ENCODE measurements at places on chromosomes 13 and 19.

GRCh38 chr19:5291588-5292193 lies 48.9 kb downstream of the PTPRS start:
- no peak for DNase-seq

GRCh38 chr19:38145623-38146022 lies 78.4 kb downstream of the DPF1 start:
- DNase-seq, result no peak

GRCh38 chr13:111905609-111905945 lies 161.4 kb upstream of the SOX1 start:
- DNase-seq, result no peak

DNA sequence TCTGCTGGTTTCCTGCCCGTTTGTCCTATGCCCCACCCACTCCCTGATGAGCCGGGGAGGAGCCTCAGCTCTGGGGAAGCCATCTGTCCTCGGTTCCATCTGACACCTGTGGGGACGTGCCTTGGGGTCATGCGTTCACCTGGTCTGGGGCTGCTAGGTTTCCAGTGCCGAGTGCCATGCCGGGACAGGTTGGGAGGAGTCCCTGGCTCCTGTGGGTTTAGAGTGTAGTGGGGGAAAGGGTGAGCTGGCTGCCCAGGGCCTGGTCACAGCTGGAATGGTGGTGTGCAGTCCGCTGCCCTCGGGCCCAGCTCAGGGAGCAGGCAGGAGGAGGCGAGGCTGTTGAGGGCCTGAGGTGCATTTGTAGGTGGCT lies 2.5 kb downstream of the KDM4B start:
- DNase-seq, result no peak

DNA sequence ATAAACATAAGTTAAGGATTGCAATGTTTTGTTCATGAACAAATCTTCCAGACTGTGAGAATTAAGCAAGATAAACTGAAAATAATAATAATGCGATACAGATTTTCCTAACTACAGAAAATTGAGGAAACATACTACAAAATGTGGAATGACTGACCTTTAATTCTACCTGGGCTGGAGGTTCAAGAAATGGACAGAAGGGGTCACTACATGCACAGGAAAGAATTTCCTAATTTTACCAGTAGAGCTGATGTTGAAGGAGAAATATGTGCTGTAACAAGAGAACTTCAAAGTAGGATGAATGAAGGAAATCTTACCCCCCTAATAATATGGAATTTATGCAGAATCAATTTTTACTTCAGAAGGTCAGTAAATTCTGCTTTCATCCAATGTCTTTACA lies 62.3 kb downstream of the ZNF627 start:
- DNase-seq, result no peak

- DNase-seq, result no peak
These were observed 7.9 kb upstream of the MAB21L1 start for GRCh38 chr13:35484384-35484783.

DNA sequence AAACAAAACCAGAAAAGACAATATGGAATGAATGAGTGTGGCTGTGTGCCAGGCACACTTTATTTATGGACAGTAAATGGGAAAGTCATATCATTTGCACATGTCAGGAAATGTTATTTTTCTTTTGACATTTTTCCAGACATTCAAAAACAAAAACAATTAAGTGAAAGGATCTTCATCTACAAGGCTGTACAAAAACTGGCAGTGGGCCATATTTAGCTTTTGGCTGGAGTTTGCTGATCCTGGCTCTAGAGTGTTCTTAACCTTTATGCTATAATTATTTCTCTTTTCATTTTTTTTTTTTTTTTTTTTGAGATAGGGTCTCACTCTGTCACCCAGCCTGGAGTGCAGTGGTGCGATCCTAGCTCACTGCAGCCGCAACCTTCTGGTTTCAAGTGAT lies 6.5 kb upstream of the TNFSF9 start:
- no peak for DNase-seq

DNA sequence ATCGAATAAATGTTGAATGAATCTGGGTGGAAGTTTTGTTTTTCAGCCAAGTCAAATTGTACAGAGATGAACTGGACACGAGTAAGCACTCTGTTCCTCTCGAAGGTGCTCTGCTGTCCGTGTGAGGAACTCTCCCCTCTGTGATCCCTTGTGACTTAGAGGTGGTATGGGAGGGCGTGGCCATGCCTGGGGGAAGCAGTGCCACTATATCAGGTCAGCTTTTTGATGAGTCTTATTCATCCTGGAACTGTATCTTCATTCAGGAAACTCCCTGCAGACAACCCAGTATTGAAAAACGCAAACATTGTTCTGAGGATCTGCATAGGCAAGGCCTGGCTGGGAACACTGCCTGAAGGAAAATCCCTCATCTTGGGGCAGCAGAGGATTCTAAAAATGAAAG lies 45.7 kb upstream of the FLT1 start:
- no peak for DNase-seq

DNA sequence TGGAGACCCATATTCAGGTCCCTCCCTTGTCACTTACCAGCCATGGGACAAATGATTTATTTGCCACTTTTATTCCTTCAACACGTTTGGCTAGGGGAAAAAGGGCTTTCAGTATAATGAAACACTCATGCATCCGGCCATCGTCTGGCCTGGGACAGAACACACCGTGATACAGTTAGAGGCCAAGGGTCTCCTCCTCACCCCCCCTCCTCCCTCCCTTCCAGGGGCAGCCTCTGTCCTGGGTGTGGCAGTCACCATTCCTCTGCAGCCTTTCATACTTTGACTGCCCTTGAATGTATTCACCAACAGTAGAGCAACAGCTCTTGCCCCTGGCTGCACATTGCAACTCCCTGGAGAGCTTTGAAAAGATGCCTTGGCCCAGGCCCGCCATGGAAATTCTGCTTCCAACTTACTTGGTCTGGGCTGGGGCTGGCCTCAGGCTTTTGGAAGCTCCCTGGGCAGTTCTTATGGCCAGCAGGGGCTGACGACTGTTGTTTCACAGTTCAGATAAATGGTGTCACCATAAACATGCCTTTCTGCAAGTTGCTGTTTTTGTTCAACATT lies 3.0 kb downstream of the PAK4 start:
- DNase-seq, result no peak

- no peak for DNase-seq
These were observed 833.9 kb downstream of the SLITRK1 start for GRCh38 chr13:83048419-83048818.

DNA sequence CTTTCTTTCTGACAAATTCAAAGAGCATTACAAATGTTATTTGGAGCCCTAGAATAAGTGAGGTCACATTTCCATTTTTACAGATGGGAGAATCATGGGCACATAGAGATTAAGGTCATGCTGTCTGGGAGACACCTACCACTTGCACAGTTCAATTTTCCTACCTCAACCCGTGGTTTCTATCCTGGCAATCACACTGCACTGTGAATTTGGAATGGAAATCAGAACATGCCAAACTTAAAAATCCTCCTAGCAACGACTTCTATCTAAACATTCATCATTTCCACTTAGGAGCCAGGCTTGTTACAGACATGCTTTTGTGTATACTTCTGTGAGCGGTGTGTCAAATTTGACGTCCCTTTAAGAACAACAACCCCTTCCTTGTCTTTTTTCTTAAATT lies 251.5 kb downstream of the DNAJC15 start:
- no peak for DNase-seq

GRCh38 chr13:83184819-83185218 lies 697.5 kb downstream of the SLITRK1 start:
- DNase-seq, result no peak

- no peak for DNase-seq
These were observed 28.6 kb downstream of the NAXD start for GRCh38 chr13:110643768-110644421.

GRCh38 chr19:15404780-15405211 lies 14.0 kb downstream of the AKAP8L start:
- DNase-seq, result no peak

- no peak for DNase-seq
These were observed 10.8 kb downstream of the TMEM38A start for GRCh38 chr19:16671652-16672274.

- DNase-seq, result no peak
These were observed 16.2 kb upstream of the AP1M2 start for GRCh38 chr19:10603084-10603872.

DNA sequence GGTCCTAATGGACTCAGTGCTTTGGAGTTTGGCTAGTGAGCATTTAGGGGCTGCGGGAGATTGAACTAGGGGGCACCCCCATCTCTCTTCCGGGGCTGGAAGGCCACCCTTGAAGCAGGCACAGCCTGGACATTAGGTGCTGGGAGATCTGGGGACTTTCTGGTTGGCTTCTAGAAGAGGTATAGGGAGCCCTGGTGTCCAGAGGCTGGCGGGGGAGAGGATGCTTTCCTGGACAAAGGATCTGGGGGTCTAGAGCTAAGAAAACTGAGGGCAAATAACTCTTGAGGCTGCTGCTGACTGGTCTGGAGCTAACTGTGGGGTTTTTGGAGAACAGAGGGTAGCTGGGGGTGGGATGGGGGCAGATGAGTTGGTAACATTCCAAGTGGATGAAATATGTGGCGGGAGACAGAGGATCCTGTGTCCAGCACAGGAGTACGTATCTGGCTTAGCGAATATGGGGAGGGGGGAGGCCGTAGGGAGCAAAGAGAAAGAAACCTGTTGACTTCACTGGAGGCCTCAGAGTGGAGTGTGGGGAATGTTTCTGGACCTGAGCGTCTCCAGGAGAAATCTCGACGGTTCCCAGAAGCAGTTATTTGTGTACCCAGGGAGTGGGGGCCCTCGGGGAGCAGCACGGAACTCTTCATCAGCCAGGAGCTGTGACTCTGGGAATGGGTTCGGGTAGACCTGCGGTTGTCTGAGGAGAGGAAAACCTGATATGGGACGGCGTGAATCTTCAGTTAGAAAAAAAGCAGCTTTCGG lies 1.4 kb downstream of the HNRNPUL1 start:
- DNase-seq, result peak; percentile 12

- DNase-seq, result no peak
These were observed 11.9 kb upstream of the ZNF57 start for GRCh38 chr19:2888731-2889224.

DNA sequence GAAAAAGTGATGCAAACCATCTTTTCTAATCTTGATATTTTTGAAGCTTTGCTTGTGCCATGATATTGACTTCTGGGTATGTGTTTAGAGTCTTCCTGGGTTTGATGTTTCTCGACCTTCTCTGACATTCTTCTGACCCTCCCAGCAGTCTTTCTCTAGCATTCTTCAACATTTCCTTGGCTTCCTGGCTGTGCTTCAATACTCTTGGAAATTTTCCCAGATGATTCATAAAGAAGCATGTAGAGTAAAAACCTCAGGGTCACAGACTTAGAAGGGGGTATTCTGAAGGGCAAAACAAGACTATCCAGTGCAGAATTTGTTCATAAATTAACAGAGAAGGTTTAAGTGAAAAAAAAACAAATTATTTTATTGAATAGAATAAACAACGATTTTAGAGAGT lies 946.3 kb upstream of the PCDH9 start:
- no peak for DNase-seq

- DNase-seq, result no peak
These were observed 10.0 kb upstream of the FLT3 start for GRCh38 chr13:28110414-28110813.

- DNase-seq, result no peak
These were observed 20.1 kb downstream of the N4BP2L1 start for GRCh38 chr13:32407854-32408253.

GRCh38 chr19:34173193-34173956 lies 1.1 kb downstream of the LSM14A start:
- DNase-seq, result peak; percentile 32

DNA sequence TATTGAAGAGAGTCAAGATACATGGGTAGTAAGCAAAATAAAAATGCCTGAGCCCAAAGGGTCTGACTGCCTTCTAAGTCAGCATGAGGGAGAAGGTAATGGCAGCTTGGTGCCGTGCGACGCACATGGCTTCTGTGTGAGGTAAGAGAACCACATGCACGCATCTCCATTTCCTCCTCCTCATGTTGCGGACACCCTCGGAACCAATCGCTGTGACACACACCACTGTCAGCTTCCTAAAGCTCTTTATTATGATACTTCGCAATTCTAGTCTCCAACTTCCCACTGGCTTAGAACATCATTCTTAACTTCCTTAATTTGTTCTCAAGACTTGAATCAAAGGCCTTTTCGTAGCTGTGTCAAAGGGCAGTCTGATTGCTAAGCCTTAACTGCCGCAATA lies 170.1 kb downstream of the OXGR1 start:
- no peak for DNase-seq

DNA sequence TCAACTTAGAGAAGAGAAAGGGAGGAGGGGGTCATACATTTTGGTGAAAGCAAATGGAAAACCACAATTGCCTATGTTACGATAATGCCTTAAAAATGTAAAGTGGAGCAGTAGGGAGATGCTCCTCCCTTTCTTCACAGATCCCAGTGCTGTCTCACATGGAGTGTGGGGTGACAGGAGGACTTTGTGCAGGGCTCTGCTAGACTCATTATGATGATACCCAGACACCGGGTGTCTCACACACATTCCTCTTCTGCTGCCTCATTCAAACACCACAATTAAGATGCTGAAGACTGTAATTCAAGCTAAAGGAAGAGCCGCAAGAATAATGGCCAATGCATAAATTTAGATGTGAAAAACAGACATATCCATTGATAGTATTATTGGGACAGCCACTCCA lies 150.6 kb downstream of the LHFPL6 start:
- no peak for DNase-seq

DNA sequence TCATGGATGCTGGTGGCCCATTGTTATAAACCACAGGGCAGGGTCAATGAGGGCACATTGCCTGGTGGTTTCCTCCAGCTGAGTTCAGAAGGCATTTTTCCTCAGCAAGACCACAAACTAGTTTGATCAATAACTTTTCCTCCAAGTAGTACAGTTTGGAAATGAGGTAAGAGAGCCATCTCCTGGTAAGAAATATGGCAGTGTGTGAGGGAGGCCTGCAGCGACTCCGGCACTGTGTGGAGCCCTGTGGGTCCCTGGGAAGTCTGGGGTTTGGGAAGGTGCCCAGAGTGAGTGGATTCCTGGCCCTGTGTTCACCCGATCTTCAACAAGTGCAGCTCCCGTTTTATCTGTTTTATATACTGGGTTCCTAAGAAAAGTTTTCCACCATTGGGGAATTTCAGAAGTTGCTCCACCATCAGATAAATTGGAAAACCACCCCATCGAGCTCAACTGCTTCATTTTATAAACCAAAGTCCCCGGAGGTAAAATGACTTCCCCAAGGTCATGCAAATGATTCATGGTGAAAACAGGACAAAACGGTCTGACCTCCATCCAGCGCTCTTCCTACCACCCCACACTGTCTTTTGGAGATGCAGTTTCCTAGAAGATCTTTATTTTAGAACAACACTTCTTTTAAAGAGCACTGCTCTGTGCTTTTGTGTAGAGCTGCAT lies 148.4 kb downstream of the KATNAL1 start:
- DNase-seq, result no peak

GRCh38 chr19:51546650-51547396 lies 15.4 kb upstream of the SIGLEC6 start:
- DNase-seq, result no peak

DNA sequence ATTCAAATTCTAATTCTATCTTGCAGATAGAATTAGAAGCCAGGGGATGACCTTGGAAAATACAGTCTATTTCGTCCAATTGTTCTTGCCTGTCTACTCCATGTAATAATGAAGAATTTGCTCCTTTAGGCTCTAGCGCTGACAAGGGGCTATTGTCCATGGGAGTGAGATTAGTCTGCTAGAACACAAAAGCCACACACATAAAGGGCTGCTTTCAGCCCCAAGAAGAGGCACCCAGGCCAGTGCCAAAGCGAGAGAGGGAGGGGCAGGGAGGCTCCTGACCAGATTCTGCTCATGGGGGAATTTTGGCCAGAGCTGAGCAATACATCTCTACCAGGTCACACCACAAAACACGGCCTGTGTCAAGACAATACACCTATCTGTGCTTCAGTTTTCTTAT lies 1306.9 kb downstream of the UQCRFS1 start:
- no peak for DNase-seq

- DNase-seq, result no peak
These were observed 340.0 kb upstream of the SLITRK5 start for GRCh38 chr13:87331178-87331577.
